ENCODE measurements at places on chromosomes 16 and 17.

DNA sequence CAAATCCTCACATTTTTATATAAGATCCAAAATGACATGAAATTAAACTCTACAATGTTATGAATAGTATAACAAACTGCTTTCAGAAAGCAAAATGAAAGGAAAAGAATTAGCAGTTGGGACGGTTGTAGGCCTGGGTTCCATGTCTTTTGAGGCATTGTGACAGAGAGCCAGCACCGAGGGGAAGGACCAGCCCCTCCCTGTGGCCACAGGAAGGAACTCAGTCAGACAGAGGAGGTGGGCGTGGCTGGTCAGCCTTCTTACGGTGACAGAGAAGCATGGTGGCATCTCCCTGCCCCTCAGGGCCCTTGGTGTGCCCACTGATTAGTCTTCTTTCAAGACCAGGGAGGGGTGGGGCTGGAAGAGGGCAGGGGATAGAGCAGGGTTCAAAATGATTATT, 5.7 kb downstream of the ZNF319 start:
- no peak for DNase-seq

- no peak for DNase-seq
Measured at GRCh38 chr16:82936941-82937551, 310.3 kb downstream of the CDH13 start.

DNA sequence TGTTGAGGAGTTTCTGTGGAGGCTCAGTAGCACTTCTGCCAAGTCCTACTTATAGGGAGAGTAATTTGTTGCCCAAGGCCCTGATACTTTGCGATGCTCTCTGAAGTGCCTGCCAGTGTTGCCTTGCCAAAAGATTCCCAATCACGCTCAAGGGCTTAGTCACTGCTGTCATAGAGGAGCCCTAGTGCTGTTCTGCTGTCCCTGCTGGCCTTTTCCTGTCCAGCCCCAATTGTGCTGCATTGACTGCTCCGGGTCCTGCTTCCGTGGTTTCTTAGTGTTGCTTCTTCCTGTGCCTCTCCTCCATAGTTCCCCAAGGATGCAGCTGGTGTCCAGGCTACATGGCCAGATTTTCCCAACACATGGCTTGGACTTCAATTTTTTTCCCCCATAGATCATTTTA, 13.9 kb downstream of the NUP93 start:
- DNase-seq: no peak

DNA sequence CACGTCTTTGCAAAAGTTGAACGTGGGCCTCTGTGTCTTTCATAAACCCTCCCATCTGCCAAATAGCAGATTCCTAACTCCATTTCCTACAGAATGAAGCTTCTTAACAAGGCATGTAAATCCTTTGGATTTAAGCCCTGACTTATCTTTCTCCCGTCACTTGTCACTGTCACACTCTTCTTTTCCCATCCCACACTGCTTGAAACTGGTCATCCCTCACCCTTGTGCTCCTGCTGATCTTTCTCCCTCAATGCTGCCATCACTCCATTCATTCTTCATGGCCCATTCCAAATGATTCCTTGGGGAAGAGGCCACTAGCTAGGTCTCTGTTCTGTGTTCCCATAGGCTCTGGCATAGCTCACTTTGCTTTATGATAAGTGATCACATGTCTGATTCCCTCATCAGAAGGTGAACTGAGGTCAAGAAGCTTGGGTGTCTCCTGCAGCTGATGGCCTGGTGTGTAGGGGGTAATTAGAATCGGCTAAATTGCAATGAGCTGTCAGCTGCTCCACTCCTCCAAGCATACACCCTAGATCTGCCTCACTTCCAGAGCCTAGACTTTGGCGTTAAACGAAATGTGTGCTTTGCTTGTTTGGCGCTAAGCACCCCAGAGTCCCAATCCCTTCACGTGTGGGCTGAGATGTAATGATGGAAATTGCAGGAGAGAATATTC, 61.7 kb downstream of the PECAM1 start:
- DNase-seq: no peak

DNA sequence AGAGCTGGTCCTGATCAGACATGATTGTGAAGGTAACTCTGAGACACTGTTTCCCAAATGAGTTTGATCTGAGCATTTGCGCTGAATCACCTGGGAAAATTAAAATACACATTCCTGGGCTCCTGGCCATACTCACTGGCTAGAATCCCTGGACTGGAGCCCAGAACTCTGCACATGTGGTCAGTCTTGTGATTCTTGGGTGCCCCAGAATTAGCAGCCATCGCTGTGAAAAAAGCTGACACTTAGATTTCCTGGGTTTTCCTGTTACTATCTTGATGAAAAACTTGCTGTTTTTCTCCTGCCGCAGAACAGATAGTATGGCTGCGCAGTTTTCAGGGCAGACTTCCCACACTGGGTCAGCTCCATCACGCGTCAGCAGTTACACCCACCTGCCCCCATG, 24.6 kb downstream of the NECAB2 start:
- DNase-seq: peak; percentile 66

DNA sequence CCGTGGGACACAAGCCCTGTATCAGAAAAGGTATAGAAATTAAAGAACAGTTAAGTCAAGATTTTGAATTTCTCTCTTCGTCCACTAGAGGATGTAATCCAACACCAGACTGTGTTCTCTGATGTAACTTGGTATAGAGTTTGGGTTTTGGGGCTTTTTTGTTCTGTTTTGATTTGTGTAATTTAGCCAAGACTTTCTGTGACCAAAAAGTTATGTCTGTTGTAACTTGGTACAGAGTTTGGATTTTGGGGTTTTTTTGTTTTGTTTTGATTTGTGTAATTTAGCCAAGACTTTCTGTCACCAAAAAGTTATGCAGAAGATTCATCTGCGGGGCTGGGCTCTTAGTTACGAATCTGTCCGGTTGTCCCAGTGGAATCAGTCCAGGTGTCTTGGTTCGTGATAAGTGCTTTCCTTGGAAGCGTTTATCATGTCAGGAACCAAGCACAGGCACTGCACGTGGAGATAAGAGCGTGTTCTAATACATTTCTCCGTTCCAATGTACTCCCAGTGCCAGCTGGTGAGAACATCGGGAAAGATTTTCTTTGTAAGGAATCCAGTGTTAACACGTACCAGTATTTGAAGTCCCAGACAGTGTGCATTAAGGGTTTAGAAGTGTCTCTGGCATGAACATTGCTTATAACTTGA, 44.1 kb upstream of the SEC14L1 start:
- no peak for DNase-seq

- no peak for DNase-seq
Measured at GRCh38 chr16:75206749-75207451, at the start of gene CTRB2. CTRB2 (minus strand) TSS chr16:75207161; CDS start chr16:75207141, 20 bp downstream.

GRCh38 chr17:9256751-9257629, 235.7 kb downstream of the NTN1 start:
- no peak for DNase-seq

- DNase-seq: no peak
Measured at GRCh38 chr17:73341350-73342049, 29.7 kb upstream of the CDC42EP4 start.

DNA sequence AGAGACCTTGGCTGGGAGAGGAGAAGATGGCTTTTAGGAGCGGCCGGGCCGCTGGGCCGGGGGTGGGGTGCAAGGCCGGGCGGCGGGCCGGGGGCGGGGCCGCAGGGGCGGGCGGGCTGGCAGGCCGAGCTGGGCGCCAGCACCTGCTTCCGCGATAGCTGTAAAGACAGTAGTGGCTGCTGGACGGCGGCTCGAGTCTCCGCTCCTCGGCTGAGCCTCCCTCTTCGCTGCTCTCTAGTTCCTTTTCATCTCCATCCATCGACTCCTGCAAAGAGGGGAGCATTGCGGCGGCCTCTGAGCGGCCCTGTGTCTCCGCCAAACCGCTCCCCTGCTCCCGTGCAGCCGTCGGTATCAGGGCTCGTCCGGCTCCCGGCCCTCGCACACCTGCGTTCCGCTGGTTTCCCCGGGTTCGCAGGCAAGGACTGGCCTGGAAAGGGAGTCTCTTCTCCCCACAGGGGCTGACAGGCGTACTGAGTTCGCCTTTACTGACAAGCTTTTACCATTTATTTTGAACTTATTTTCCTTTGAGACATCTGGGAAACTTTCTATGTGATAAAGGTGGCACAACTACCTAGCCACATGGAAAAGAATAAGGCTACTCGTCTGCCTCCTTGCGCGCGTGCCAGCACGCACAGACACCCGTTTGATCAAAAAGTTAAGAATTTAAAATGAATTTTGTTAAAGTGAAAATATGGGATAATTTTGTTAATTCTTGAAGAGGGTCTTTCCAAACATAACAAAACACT, at the start of gene C17orf75:
C17orf75 (minus strand) TSS at position 317 of the 746 bp plus-strand sequence; CDS start at position 283, 34 bp downstream.
- peak; percentile 82 for DNase-seq

- DNase-seq: no peak
Measured at GRCh38 chr17:79702034-79702433, 28.7 kb upstream of the ENPP7 start.

- DNase-seq: no peak
Measured at GRCh38 chr17:75835654-75835987, 8.6 kb downstream of the UNC13D start.

DNA sequence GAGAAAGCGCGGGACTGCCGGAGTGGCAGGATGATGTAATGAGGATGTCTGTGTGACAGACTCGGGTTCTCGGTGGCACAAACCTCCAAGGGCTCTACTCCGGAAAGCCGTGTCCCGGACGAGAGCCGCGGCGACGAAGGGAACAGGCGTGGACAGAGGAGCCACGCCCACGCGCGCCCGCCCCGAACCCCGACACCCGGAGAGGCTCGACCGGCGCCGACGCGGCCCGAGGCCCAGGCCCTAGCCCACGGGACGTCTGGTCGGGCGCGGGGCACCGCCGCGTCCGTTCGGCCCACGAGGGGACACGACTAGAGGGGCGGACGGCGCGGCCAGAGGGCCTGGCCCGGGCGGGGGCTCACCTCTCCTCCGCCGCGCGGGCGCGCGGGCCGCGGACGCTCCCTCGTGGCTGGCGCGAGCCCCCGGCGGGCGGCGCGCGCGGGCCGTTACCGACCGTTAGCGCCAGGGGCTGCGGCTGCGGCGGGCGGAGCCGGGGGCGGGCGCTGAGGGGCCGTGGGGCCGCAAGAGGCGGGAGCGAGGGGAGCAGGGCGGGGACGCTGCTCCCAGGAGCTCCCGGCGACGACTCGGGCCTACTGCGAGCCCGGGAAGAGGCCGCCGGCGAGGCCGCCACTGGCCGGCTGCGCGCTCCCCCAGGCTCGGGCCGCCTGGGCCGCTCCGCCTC, 2.1 kb upstream of the IRX5 start:
- no peak for DNase-seq

DNA sequence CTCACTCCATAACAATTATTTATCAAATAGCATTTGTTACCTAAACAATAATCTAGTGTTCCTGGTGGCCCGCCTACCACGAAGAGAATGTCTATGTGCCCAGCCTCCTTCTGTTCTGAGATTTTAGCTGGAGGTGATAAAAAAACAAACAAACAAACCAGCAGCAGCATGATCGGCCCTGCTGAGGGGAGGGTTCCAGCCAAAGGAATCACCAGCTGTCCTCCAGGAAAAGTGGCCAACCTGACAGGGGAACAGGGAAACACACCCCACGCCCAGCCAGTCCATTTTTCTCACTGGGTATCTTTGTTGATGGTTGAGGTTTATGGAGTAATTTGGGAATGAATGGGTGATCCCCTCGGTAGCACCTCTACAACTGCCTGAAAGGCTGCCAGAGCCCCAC, 203.0 kb upstream of the DYNLRB2 start:
- no peak for DNase-seq

- DNase-seq: no peak
Measured at GRCh38 chr17:68197091-68197996, 50.5 kb upstream of the AMZ2 start.

GRCh38 chr17:14317383-14317782, 16.5 kb downstream of the HS3ST3B1 start:
- DNase-seq: no peak

- DNase-seq: no peak
Measured at GRCh38 chr16:68397710-68398201, 50.6 kb downstream of the SMPD3 start.

DNA sequence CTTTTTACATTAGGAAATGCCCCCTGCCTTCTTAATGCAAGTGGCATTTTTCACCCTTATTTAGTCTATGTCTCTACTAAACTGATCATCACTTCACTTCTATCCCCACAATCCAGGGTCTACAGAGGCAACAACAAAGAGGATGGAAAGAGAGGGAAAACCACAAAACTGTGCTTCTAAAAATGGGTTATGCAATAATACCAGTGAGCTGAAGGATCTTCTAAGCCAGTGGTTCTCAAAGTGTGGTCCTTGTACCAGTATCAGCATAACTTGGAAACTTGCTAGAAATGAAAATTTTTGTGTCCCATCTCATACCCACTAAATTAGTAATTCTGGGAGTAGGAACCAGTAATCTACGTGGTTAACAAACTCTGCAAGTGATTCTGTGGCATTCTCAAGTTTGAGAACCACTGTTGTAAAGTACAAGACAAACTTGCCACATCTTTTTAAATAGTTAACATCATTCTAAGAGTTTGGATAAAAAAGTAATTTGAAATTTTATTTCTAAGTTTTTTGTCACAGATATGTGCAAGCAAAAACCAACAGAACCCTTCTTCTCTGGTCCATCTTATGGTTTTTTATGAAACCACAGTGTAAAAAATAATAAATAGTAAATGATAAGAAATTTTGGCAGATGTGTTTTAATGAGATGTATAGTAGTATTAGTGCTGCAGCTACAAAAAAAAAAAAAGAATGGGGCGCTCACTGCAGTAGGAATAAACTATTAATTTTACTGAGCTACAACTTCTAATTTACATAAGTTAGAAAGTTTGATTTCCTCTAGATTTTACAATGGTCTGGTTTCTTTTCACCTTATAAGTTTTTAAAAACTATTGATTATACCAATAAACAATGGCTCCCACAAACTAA, 16.2 kb downstream of the CDC27 start:
- no peak for DNase-seq

- no peak for DNase-seq
Measured at GRCh38 chr17:54307351-54307750, 484.6 kb downstream of the KIF2B start.

DNA sequence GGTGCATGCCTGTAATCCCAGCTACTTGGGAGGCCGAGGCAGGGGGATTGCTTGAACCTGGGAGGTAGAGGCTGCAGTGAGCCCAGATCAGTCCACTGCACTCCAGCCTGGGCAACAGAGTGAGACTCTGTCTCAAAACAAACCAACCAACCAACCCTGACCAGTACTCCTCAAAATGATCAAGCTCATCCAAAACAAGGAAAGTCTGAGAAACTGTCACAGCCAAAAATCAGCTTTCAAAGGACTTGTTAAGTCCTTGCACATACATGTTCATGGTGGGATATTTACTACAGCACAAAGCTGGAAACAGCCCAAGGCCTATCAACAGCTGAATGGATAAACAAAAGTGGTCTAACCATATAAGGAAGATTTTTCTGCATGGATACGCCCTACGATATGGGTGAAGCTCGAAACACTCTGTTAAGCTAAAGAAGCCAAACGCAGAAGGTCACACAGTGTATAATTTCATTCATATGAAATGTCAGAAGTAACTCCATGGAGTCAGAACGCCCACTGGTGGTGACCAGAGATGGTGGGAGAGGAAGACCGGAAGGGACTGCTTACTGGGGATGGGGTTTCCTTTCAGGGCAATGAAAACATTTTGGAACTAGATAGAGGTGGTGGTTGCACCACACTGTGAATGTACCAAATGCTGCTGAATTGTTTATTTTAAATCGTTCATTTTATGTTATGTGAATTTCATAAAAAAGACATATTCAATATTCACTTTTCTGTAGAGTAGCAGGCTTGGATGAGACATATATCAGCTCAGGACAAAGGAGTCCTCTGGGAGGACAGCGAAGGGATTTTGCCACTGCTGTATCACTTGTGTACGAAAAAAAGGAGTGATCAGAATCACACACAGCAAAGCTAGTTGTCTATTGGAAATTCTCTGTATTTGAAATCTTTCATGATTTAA, 17.7 kb downstream of the CCL17 start:
- DNase-seq: no peak

- no peak for DNase-seq
Measured at GRCh38 chr16:4935241-4935855, 1.6 kb downstream of the PPL start.

All from dorsolateral prefrontal cortex (tissue), 122 donors.